ENCODE measurements at places on chromosomes 16 and 17.

- no peak for DNase-seq
Observed at GRCh38 chr17:59093702-59094231, 12.9 kb downstream of the TRIM37 start.

GRCh38 chr16:66516509-66516807, 33.5 kb downstream of the TK2 start:
- no peak for DNase-seq

GRCh38 chr16:88375996-88376834, 6.5 kb upstream of the ZNF469 start:
- DNase-seq: peak; percentile 81

GRCh38 chr16:66127459-66128370, 238.8 kb upstream of the CDH5 start:
- DNase-seq: no peak

DNA sequence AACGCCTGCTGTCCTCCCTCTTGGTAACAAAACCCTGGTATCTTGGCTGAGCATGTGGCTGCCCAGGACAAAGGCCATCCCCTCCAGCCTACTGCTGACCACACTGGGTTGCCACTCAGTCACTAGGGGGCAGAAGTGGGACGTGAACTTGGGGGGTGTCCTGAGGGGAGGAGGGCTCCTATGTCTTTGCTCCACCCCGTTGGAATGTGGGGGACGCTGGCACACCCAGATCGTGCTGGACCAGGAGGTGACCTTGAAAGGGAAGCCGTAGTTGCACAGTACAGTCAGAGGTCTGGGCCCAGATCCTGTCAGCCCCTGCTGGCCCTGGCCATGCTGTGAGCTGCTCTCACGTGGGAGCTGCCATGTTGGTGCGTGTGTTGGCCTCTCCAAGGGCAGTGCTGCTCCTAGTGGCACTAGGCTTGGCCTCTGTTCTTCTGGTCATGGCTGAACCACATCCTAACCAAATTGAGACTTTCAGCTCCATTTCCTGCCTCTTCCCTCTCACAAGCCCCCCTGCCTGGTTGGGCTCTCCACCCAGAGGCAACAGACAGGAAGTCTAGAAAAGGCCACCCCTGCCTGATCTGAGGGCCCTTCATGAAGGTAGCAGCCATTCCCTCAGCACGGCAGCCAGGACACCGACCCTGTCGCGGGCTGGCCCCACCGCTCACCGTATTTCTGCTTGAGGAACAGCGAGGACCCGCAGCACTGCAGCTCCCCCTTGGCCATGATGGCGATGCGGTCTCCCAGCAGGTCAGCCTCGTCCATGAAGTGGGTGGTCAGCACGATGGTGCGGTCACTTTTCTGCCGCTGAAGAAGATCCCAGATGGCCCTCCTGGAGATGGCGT, 29.0 kb upstream of the RNPS1 start:
- no peak for DNase-seq

- DNase-seq: no peak
Observed at GRCh38 chr17:73985466-73986015, 217.9 kb upstream of the RPL38 start.

DNA sequence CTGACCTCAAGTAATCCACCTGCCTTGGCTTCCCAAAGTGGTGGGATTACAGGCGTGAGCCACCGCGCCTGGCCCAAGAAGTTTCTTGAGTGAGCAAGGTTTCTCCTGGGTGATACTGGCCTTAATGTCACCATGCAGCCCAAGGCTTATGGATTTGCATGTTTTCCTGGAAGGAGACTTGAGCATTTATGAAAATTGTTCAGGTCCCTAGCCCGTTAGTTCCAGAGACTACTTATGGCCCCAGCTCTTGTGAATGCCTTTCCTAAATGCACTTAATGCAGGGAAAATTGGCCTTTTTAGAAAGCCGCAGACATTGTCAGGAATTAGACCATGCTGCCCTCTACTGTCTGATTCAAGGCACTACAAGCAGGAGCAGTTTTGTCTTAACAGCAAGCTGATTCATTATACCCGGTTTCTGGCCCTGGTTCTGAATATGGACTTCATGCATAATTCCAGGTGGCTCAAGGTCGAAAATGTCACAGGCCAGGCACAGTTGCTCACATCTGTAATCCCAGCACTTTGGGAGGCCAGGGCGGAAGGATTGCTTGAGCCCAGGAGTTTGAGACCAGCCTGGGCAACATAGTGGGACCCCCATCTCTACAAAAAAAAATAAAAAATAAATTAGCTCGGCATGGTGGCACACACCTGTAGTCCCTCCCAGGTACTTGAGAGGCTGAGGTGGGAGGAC, 91.3 kb downstream of the SNX29 start:
- peak; percentile 89 for DNase-seq

DNA sequence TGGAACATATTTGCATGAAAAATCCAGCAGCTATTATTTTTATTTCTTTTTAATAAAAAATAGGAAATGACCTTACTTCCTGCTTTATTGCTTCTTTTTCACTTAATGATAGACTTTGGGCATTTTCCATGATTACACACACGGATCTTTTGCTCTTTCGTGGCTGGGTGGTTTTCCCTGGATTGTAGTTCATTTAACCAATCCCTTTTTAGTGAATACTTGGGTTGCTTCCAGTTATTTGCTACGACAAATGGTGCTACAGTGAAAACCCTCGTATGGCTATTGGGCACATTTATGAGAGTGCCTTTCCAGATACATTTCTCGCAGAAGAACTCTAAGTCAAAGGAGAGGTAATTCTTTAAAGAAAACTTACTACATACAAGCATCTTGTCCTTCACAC, 38.6 kb downstream of the FOXL1 start:
- DNase-seq: no peak

GRCh38 chr16:3645504-3646347, 8.8 kb upstream of the DNASE1 start:
- DNase-seq: no peak

GRCh38 chr17:37570527-37571093, 38.6 kb downstream of the SYNRG start:
- no peak for DNase-seq

- DNase-seq: no peak
Observed at GRCh38 chr16:24921229-24921628, 75.5 kb downstream of the SLC5A11 start.

- peak; percentile 58 for DNase-seq
Observed at GRCh38 chr16:72099377-72099818, 5.8 kb downstream of the DHX38 start.

DNA sequence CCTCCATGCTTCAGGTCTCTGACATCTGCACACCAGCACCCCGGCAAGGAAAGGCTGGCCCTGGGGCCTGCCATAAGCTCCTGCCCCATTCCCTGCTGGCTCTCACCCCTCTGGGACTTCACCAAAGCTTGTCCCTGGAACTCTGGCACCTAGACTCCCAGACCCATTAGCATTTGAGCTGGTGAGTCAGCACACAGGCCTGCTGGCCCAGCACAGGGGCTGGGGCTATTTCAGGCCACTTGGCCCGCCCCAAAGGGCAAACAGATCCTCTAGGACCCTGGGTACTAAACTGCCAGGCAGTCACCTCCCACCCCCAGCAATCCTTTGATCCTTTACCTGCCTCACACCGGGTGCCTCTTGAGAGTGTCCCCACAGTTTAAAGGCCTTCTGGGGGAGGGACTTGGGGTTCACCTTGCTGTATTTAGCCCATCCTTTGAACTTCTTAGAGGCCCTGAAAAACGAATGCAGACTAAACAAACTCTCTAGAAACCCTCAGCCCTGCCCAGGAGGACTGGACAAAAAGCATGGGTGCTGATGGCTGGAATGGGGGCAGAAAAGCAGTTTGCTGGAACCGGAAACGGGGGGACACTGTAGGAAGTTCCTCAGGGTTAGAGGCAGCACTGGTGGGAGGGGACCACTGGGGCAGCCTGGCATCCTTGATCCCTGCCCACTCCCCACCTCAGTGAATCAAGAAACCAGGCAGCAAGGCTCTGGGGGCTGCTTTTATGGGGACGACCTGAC, 3.2 kb upstream of the SAMD14 start:
- no peak for DNase-seq

DNA sequence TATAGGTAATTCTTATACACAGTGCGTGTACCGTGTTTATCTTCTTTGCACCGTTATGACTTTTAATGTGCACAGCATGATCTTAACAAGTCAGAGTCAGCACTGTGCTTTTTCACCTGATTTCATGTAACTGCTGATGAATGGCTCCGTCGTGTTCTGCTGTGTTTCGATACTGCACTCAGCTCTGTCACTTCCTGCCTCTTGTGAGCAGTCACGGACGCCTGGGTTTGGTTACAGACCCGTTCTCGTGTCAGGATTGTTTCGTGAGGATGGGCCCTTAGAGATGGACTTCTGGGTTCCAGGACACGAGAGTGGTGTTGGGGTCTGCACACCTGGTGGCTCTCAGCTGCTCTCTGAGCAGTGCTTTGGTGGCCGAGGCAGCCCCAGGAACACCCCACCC, 24.6 kb downstream of the TBCD start:
- no peak for DNase-seq

- no peak for DNase-seq
Observed at GRCh38 chr17:80023481-80024205, 12.0 kb downstream of the TBC1D16 start.

GRCh38 chr16:57544124-57544653, 1.7 kb downstream of the ADGRG5 start:
- peak; percentile 63 for DNase-seq

- DNase-seq: no peak
Observed at GRCh38 chr16:19003935-19004334, 20.2 kb downstream of the TMC7 start.

- DNase-seq: peak; percentile 68
Observed at GRCh38 chr17:81094509-81095382, 59.8 kb downstream of the BAIAP2 start.

GRCh38 chr17:32699247-32699646, 177.7 kb downstream of the MYO1D start:
- DNase-seq: no peak

GRCh38 chr16:1884889-1885288, 12.9 kb upstream of the MEIOB start:
- DNase-seq: no peak

Measured in pons (tissue), 1 donor.